Glutamatergic neuron (in vitro differentiated cells): ENCODE measurements at places on chromosomes 7 and 10.

GRCh38 chr10:6866757-6867156, 286.7 kb upstream of the PRKCQ start:
- no peak for DNase-seq

GRCh38 chr10:89368129-89368528, 9.7 kb upstream of the IFIT1B start:
- DNase-seq, result no peak

- no peak for DNase-seq
Observed at GRCh38 chr7:132943645-132944044, 138.2 kb downstream of the CHCHD3 start.

- DNase-seq, result peak; percentile 16
Observed at GRCh38 chr7:71019706-71020105, 112.2 kb upstream of the GALNT17 start.

DNA sequence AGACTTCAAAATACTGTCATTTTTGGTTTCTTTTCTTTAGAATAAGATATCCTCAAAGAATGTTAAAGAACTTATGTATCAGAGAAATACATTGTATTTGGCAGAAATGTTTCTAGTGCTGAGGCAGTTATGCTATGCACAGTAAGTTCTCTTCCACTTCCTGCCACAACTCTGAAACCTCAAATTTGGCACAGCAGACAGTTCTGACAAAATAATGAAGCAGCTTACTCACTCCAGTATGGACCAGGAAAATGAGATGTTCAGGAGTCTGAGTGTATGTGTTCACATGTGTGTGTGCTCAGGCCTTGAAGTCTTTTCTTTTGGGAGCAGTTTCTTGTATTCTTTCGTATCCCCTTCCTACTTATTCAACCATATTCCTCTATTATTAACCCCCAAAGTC, 197.0 kb upstream of the AGK start:
- no peak for DNase-seq

DNA sequence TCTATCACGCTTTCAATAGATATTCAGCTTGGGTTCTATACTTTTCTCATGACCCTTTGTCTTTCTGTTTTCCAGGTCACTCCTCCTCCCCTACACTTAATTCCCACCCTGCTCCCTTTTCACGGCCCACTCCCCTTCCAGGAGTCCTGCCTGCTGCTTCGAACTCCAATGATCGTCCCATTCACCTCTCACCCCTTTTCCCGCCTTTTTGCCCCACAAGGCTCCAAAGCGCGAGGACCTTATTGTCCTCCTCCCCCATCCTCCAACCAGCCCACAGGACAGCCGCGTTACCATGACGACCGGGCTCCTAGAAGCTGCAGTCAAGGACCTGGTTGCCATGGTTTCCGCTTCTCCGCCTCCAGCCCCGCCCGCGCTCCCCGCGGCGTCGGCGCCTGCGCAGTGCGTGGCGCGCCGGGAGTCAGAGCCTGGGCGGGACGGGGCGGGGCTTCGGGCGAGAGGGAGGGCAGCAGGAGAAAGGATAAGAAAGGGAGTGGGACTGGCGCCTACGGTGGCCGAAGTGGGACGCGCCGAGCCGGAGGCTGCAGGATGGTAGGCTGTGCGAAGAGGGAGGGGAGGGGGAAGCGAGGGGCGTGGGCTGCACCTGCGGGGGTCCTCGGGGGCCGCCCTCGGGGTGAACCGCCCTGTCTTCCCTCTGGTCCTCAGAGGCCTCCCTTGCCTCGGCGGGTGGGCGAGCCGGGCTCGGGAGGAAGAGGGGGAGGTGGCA, at the start of gene AP1S1:
TSS of gene AP1S1 (plus strand) at position 508 of the 724 bp plus-strand sequence. CDS start at position 547, 39 bp downstream.
- peak; percentile 99 for DNase-seq

DNA sequence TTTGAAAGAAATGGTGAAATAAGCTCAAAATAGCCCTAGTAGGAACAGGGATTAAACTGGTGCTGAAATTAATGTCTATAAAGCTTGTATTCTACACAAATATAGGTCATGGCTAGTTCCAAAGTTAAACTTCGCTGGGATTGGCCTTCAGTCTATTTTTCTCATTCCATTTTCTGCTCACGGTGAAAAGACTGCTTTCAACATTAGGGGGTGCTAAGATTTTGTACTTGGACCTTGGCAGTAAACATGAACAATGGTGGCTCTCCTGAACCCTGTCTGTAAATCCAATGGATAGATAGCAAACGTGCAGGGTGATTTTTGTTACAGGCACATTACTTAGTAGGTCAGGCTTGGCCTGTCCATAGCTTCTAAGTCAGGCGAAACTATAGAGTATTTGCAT, 36.0 kb upstream of the RSU1 start:
- DNase-seq, result no peak

DNA sequence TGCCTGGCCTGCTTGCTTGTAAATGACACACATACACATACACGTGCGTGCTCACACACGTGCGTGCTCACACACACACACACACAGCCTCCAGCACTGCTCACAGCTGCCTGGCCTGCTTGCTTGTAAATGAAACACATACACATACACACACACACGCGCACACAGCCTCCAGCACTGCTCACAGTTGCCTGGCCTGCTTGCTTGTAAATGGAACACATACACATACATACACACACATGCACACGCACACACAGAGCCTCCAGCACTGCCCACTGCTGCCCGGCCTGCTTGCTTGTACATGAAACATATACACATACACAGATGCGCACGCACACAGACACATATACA, 397.2 kb downstream of the PLXNA4 start:
- no peak for DNase-seq

DNA sequence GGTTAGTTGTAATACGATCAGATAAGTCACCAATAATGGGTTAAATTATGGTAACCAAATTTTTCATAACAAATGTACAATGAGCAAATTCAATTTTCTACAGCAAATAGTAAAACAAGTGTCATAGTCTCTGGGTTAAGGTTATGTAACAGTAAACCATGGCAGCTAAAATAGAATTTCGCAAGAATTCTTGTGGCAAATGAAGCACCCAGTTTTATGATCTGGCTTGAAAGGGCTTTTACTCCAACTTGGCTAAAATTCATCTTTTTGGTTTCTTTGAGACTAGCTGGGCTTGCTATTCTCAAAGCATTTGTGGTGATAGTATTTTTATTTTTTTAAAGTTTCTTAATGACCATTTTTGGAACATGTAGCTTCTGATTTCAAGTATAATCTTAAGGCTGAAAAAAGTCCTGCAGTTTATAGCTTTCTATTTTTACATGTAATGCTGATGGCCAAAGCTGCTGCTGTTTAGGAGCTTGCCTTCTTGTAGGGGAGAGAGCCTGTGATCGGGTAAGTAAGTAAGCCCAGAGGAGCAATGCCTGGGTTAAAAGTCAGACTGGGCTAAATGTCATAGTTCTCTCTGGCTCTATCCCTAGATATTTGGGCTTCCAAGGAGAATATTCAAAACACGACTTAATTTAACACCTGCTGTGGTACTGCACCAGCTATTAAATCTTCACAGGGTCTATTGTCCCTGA, 55.5 kb upstream of the SYPL1 start:
- DNase-seq, result no peak

DNA sequence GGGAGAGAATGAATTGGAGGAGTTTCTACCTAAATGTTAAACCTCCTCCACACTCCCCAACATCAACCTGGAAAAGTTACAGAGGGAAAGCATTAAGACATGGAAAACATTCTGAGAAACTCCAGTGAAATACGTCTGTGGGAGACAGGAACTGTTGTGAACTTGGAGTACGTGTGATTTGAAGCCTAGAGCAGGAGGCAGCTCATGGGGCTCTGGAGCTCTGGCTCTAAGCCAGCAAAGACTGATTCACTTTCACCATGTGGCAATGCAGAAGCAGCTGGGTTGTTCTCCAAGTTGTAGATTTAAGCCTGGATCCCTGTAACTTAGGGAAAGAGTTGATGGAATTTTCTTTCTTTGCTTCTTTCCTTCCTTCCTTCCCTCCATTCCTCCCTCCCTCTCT, 503.2 kb downstream of the NRG3 start:
- no peak for DNase-seq

- peak; percentile 56 for DNase-seq
Observed at GRCh38 chr10:25701652-25702051, 232.4 kb upstream of the MYO3A start.

DNA sequence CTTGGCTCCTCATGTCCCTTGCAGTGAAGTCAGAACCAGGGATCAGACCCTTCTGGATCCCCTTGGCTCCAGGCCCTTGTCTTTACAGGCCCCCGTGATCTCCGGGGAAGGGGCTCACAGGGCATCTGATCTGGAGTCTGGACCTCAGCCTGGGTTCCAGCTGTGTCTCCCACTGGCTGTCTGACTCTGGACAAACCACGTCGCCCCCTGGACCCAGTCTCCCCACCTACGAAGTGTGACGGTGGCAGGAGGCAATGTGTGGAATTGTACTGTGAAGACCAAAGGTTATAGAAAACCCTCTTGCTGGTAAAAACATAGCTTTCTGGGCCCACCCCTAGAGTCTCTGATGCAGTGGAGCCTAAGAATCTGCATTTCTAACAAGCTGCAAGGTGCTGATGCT, 15.5 kb upstream of the C10orf71 start:
- no peak for DNase-seq

GRCh38 chr7:98250789-98251188, 1.2 kb downstream of the TECPR1 start:
- no peak for DNase-seq

- DNase-seq, result no peak
Observed at GRCh38 chr7:17058568-17058967, 176.8 kb upstream of the AGR3 start.

DNA sequence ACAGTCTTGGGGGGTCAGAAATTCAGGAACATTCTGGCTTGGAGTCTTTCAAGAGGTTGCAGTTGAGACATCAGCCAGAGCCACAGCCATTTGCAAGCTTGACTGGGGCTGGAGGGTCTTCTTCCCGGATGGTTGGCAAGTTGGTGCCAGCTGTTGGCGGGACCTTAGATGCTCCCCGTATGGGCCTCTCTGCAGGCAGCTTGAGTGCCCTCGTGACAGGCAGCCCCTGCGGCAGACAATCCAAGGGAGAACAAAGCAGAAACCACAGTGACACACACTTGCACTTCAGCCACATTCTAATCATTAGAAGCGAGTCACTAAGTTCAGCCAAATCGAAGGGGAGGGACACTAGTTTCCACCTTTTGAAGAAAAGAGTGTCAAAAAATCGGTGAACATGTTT, 59.4 kb upstream of the MXI1 start:
- DNase-seq, result no peak

- no peak for DNase-seq
Observed at GRCh38 chr10:34475786-34476185, 339.3 kb downstream of the PARD3 start.

- no peak for DNase-seq
Observed at GRCh38 chr10:99528494-99529441, 4.0 kb upstream of the NKX2-3 start.

DNA sequence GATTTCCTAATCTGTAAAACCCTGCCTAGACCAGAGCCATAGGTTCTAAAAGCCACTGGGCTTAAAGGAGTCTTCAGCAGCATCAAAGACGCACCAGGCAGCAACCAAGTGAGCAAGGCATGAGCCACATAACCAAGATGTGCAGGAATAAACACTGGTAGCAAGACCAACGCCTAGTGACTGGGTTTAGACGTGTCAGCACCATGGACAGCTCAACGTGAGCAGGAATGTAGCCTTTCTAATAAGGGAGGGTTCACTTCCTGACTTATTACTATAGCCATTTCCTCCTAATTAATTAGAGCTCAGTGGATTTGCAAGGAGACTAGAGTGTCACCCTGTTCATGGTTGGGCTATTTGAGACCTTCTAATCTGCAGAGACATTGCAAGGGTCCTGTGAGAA, 223.7 kb downstream of the LHFPL3 start:
- DNase-seq, result no peak

DNA sequence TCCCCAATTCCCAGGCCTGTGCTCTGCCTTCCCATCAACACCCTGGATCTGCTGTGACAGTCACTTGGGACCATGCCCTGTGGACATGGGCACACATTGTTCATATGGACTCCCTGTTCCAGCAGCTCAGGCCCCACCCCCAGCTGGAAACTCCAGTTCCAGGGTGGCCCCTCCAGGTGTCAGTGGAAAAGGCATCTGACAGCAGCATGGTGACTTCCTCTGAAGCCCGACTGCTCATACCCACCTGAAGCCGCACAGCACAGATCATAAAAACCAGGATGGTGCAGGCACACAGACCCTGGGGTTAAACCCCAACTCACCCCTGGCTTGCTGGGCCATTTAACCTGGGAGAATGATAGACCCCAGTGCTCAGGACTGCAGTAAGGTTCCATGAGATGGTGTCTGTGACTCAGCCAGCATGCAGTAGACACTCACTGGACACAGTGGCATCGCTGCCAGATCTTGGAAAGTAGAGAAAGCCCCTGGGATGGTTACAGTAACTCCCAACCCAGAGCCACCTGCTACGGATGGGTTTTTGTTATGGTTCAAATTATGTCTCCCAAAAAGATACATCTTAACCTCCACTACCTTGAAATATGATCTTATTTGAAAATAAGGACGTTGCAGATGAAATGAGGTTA, 72.6 kb upstream of the NANOS1 start:
- DNase-seq, result no peak

DNA sequence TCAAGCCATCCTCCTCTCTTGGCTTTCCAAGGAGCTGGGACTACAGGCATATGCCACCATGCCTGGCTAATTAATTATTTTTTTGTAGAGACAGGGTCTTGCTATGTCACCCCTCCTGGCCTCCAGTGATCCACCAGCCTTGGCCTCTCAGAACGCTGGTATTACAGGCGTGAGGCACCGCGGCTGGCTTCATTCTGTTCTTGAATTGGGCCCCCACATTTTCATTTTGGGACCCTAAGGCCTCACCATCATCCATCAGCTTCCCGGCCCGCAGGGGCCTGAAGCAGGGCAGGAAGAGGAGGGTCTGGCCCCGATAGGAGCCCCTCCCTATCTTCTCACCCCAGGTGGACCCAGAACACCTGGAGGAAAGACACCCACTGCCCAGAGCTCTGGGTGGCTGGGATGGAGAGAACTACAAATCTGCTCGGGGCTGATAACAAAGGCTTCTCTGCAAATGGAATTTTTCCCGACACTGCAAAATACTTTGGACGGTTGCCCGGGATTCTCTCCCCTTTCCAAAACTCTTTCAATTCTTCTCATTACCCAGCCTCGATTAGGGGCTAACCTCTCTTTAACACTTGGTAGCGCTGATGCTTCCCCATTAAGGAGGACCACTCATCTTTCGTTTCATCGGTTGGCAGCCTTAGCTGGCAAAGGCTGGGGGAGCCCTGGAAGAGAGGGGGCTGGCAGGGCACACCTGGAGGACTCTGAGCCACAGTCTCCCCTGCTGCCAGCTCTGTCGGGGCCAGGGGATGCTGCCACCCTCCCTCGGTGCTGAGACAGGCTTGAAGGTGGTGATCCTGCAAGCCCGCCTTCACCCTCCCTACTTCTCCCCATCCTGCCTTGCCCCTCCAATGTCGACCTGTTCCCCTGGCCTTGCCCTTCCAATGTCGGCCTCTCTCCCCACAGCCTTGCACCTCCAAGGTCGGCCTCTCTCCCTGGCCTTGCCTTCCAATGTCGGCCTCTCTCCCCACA, 81.0 kb upstream of the GNA12 start:
- no peak for DNase-seq

- DNase-seq, result no peak
Observed at GRCh38 chr10:65565246-65565645, 1360.6 kb upstream of the LRRTM3 start.

DNA sequence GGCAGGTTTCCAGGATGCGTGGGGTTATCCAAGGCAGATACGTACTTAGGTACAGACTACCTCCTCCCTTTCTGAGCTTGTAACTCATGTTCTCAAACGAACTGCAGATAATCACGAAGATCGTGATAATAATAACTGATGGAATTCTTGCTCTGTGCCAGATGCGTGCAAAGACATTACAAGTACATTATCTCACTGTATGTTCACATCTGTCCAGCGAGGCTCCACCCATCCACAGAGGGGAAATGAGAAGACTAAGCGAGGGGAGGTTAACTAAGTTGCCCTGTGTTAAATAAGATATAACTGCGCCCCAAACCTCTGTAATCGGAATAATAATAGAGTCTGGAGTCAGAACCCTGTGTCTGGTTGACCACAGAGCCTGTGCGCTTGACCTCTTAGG, 1.9 kb downstream of the GALNT17 start:
- no peak for DNase-seq
